Stimulated activated CD4-positive, alpha-beta T cell treated with anti-CD3 and anti-CD28 coated beads, Interleukin-15, amount 100 ng/mL, for 48 hours (primary cell): ENCODE measurements at places on chromosomes 1 and 21.

DNA sequence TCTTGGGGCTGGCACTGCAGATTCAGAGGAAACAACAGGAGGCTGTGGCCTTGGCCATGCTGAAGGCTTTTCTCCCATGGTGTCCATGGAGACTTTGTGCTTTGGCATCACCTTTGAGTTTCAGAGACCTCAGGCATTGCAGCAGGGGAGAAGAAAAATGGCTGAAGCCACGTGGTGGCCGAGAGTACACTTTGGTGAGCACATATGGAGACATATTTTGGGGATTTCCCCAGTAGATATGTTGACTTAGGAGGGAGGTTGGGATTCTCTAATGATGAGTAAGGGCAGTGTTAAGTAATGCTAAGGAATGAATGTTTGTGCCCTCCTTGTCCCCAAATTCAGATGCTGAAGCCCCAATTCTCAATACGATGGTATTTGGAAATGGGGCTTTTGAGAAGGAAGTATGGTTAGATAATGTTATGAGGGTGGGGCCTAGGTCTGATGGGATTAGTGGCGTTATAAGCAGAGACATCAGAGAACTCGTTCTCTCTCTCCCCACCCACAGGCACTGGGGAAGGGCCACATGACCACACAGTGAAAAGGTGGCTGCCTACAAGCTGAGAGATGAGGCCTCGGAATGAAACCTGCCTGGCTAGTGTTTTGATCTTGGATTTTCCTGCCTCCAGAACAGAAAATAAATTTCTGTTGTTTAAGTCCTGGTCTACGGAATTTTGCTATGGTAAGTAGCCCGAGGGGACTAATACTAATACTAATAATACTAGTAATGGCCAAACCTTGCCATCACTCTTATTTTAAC, 98.6 kb downstream of the TBX19 start:
- DNase-seq: no peak

- DNase-seq: no peak
Measured at GRCh38 chr1:38735651-38736161, 123.9 kb downstream of the RRAGC start.

GRCh38 chr21:38761531-38761930, 44.2 kb upstream of the ETS2 start:
- DNase-seq: no peak

- peak; percentile 8 for DNase-seq
Measured at GRCh38 chr1:93758842-93759515, 77.3 kb upstream of the BCAR3 start.

GRCh38 chr1:155010211-155010918, 7.8 kb downstream of the ZBTB7B start:
- DNase-seq: no peak

- peak; percentile 74 for DNase-seq
Measured at GRCh38 chr1:42931911-42932422, 26.7 kb downstream of the SLC2A1 start.
